ENCODE measurements at places on chromosomes 11 and 22.

GRCh38 chr11:100963375-100963774, 166.2 kb downstream of the PGR start:
- DNase-seq, result peak; percentile 20
- no peaks in the 10 kb centered on the region for H3K36me3 ChIP-seq
- no peak overlapping the region for H3K4me3 ChIP-seq
- no peaks in the 10 kb centered on the region for H3K4me1 ChIP-seq

GRCh38 chr11:126434950-126435335, 79.5 kb downstream of the ST3GAL4 start:
- H3K4me3 ChIP-seq, result no peak overlapping the region
- H3K27me3 ChIP-seq, result no peaks in the 10 kb centered on the region
- peaks cover 16% of the 10 kb centered on the region for H3K4me1 ChIP-seq
- H3K27ac ChIP-seq, result no peak overlapping the region

DNA sequence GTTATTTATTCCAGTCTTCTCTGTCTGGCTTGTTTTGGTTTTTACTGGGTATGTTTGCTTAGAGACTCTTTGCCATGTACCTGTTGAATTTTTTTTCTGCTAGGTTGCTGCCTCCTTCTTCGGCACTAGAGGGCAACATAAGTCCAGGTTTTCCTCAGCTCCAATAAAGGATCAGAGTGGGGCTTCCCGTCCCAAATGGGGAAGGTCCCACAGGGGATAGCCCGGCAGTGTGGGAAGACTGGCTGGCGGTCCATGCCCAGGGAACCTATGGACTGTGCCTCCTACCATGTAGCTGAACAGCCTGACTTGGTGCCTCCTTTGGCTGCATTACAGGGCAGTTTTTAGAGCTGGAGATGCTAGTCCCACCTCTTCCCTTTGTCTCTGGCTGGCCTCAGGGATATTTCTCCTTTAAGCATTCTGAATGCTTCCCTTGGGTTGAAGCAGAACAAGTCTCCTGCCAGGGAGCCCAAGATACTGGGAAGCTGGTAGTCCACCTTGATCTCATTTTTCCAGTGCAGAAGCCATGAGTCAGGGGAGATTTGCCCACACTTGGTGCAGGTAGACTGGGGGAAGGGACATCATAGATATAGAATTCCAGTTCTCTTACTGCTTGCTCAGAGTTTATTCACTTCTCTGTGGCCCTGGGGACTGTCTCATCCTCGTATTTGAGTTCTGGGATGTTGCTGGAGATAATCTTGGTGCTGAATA, 60.2 kb downstream of the BRD1 start:
- H3K27ac ChIP-seq, result no peak overlapping the region
- peak; percentile 69 for DNase-seq
- H3K27me3 ChIP-seq, result no peaks in the 10 kb centered on the region
- peaks cover 3% of the 10 kb centered on the region for H3K4me1 ChIP-seq

DNA sequence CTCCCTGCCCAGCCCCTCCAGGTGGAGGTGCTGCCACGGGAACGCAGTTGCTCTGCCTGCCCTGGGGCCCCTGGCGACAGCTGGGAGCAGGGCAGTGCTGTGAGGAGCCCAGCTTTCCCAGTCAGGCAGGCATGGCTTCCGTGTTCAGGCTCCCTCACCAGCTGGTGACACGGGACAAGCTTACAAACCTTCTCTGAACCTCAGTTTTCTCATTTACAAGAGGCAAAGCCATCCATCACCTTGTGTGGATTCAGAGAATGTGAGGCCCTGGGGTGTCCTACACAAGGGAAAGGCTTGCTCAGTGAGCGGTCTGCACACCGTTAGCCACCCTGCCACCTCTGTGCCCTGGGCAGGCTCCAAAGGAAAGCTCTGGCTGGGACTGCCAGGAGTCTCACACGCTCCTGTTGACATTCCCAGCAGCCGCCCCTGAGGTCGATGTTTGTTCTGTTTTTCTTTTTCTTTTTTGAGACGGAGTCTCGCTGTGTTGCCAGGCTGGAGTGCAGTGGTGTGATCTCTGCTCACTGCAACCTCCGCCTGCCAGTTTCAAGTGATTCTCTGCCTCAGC, 23.5 kb downstream of the SUN2 start:
- no peak overlapping the region for H3K4me3 ChIP-seq
- peaks cover 43% of the 10 kb centered on the region for H3K36me3 ChIP-seq
- H3K27me3 ChIP-seq, result no peaks in the 10 kb centered on the region
- H3K27ac ChIP-seq, result no peak overlapping the region
- no peak for DNase-seq

GRCh38 chr11:110735455-110736170, 23.4 kb upstream of the ARHGAP20 start:
- H3K4me3 ChIP-seq, result no peak overlapping the region
- no peaks in the 10 kb centered on the region for H3K27me3 ChIP-seq
- H3K36me3 ChIP-seq, result no peaks in the 10 kb centered on the region
- no peak for DNase-seq
- H3K4me1 ChIP-seq, result no peaks in the 10 kb centered on the region

DNA sequence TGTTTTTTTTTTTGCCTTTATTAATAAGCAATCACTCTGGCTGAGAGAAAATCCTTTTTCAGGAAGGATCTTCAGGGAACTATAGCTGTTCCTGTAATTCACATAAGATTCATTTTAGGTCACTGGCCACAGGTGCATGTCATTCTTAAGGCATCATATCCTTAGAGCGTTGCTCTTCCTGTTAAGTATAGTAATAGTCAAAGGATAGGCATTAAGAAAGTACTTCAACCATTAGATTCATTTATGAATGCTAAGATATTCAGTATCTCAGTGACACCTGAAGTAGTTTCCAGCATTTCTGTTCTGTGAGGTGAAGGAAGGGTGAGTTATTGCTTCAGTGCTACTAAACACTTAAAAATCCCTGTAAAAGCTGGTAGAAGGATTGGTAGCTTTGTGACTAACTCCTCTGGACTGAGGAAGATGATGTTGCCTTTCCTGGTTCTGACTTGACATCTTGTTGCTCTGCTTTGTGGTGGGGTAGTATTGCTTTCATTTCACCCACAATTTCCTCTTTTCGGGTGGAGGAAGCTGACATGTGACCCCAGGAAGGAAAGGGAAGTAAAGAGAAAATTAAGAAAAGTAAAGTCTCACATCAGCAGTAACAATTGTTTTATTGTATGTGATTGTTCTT, 34.7 kb downstream of the RNF169 start:
- DNase-seq, result peak; percentile 83
- peak overlapping the region; percentile 7 for H3K27ac ChIP-seq
- peaks cover 7% of the 10 kb centered on the region for H3K4me1 ChIP-seq
- H3K27me3 ChIP-seq, result no peaks in the 10 kb centered on the region
- no peak overlapping the region for H3K4me3 ChIP-seq

GRCh38 chr22:27518531-27519340, 282.8 kb downstream of the MN1 start:
- H3K4me3 ChIP-seq, result no peak overlapping the region
- no peaks in the 10 kb centered on the region for H3K4me1 ChIP-seq
- H3K27ac ChIP-seq, result no peak overlapping the region
- H3K36me3 ChIP-seq, result no peaks in the 10 kb centered on the region

GRCh38 chr22:16915701-16916100, 90.5 kb upstream of the XKR3 start:
- H3K4me3 ChIP-seq, result no peak overlapping the region
- DNase-seq, result no peak
- H3K4me1 ChIP-seq, result no peaks in the 10 kb centered on the region
- H3K36me3 ChIP-seq, result no peaks in the 10 kb centered on the region
- no peak overlapping the region for H3K27ac ChIP-seq
- no peaks in the 10 kb centered on the region for H3K27me3 ChIP-seq

- DNase-seq, result peak; percentile 70
- peaks cover 3% of the 10 kb centered on the region for H3K4me1 ChIP-seq
- peak overlapping the region; percentile 62 for H3K27ac ChIP-seq
- H3K27me3 ChIP-seq, result no peaks in the 10 kb centered on the region
Measured at GRCh38 chr11:107770551-107770951, 58.7 kb upstream of the SLN start.

DNA sequence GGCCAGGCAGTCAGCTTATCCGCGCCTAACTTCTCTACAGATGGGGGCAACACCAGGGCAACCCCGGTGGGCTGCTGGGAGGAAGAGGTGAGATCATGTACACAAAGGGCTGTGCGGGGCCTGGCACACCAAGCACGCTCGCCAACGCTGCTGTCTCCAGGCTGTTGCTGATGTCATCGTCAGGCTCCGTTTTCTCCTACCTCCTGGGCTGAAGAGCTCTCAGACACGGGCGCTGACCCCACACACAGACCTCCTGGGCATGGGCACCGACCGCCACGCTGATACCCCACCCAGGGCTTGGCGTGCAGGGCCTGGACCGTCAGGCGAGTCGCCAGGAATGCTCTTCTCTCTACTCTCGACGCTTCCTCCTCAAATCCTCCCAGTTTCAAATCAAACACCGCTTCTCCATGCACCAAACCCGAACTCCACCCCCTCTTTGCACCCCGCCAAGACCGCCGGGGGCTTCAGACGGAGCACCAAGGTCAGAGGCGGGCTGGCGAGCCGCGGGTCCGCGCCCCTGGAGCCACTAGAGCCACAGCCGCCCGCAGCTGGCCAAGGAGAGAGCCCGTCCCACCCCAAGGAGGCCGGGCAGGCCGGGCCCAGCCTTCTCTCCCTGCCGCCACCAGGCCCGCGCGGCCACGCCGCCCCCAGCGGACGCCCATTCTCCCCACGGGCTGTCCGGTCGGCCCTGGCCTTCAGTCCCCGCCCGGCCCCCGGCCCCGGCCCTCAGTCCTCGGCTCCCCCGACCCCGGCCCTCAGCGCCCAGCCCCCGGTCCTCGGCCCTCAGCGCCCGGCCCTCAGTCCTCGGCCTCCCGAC, 772 bp downstream of the SBF1 start:
- DNase-seq, result peak; percentile 60
- peaks cover 3% of the 10 kb centered on the region for H3K27me3 ChIP-seq
- H3K27ac ChIP-seq, result peak overlapping the region; percentile 71
- peaks cover 2% of the 10 kb centered on the region for H3K36me3 ChIP-seq
- H3K4me1 ChIP-seq, result peaks cover 16% of the 10 kb centered on the region
- H3K4me3 ChIP-seq, result peak overlapping the region; percentile 63

DNA sequence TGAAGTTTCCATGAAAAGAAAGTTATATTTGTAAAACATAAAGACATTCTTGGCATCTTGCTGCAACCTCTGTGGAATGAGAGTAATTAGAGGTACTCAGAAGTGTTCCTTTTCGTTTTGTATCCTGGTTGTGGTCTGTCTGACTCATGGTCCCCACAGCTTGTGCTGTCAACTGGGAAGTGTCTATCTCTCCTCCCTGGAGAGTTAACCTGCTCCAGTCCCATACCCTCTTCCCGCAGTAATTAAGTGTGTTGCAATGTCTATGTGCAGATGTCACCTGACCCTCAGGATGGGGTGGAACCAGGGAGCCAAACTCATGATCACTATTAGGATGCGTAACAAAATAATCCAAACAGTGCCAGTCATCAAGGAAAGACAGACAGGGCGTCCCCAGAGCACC, 23.0 kb upstream of the ZDHHC13 start:
- peak; percentile 78 for DNase-seq
- H3K36me3 ChIP-seq, result no peaks in the 10 kb centered on the region
- H3K27ac ChIP-seq, result no peak overlapping the region
- no peaks in the 10 kb centered on the region for H3K27me3 ChIP-seq
- H3K4me1 ChIP-seq, result no peaks in the 10 kb centered on the region
- no peak overlapping the region for H3K4me3 ChIP-seq

DNA sequence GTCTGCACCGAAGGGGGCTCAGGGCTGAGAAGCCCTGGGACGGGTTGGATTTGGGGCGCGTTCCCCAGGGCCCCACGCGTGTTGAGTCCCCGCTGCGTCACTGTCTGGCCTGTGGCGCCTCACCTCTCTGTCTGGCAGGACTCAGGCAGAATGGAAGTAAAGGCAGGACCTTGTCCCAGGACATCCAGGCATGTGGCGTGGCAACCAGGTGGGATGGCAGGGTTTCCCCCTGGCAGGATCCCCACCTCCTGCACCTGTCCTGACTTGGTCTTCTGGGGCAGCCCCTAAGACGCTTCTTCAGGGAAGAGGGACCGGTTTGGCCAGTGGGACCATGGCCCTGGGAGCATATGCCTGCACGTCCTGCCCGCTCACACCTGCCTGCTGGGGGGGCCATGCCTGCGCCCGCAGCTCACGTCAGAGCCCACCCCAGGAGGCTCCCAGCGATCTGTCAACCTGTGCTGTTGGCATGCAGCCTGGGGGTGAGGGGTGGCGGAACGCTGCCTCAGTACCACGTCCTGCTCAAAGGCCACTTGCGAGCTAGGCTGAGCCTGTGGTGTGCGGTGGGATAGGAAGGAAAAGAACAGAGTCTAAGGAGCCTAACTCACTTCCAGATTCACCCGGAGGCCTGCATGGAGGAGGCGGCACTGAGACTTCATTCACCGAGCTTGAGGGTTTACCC, 72.7 kb downstream of the KCNQ1 start:
- H3K4me1 ChIP-seq, result no peaks in the 10 kb centered on the region
- no peaks in the 10 kb centered on the region for H3K36me3 ChIP-seq
- H3K27me3 ChIP-seq, result no peaks in the 10 kb centered on the region
- no peak for DNase-seq
- no peak overlapping the region for H3K27ac ChIP-seq

GRCh38 chr11:71525188-71525937, 1.7 kb upstream of the KRTAP5-7 start:
- H3K36me3 ChIP-seq, result no peaks in the 10 kb centered on the region
- H3K27ac ChIP-seq, result no peak overlapping the region
- H3K4me1 ChIP-seq, result no peaks in the 10 kb centered on the region
- H3K4me3 ChIP-seq, result no peak overlapping the region
- DNase-seq, result no peak

DNA sequence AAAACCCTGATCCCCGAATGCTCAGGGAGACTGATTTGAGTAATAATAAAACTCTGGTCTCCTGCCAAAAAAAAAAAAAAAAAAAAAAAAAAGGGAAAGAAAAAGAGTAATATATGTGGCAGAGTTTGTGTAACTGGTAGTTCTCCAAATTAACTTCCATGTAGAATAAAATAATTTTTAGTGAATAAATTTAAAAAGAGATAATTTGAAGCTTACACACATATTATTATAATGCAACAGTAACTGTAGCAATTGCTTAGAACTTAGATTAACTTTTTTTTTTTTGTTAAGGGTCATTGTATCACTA, 11.0 kb upstream of the MRPL17 start:
- no peak overlapping the region for H3K4me3 ChIP-seq
- H3K36me3 ChIP-seq, result no peaks in the 10 kb centered on the region
- H3K27me3 ChIP-seq, result no peaks in the 10 kb centered on the region
- peaks cover 17% of the 10 kb centered on the region for H3K4me1 ChIP-seq

- H3K27me3 ChIP-seq, result no peaks in the 10 kb centered on the region
- DNase-seq, result no peak
- no peak overlapping the region for H3K27ac ChIP-seq
- peaks cover 2% of the 10 kb centered on the region for H3K36me3 ChIP-seq
- no peak overlapping the region for H3K4me3 ChIP-seq
- peaks cover 6% of the 10 kb centered on the region for H3K4me1 ChIP-seq
Measured at GRCh38 chr11:59193587-59194130, 19.1 kb downstream of the MPEG1 start.

DNA sequence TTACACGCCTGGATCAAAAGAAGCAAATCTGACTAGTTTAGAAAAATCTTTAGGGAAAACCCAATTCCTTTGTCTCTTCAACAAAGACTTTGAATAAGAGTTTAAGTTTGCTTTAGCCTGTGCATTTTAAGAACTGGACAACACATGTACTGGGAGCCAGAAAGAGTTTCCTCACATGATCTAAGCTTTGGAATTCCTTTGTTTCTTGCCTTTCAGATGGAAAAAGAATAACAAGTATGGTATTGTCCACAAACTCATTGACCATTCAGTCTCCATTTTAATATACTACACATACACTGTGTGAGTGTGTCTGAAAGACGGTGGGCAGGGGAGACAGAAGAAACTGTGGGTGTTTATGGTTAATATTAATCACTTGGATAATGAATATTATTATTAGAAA, 205.6 kb downstream of the MAML2 start:
- H3K36me3 ChIP-seq, result no peaks in the 10 kb centered on the region
- no peak overlapping the region for H3K4me3 ChIP-seq
